ENCODE measurements at places on chromosomes 6 and 20.

DNA sequence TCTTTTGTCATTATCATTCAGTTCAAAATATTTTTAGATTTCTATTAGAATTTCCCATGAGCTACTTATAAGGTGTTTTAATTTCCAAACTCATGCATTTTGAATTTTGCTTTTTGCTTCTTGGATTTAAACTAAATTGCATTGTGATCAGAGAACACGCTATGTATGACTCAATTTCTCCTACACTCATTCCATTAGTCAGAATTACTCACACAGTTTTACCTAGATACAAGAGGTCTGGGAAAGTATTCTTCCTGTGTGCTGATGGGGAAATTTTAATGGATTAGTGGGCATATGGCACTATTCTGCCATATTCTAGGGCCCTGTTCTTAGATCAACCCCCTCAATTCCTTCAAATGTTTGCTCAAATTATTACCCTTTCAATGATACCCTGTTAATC, 49.9 kb upstream of the BMP5 start:
- no peak for DNase-seq

- DNase-seq = no peak
These were observed 38.4 kb upstream of the TBXT start for GRCh38 chr6:166206066-166206465.

DNA sequence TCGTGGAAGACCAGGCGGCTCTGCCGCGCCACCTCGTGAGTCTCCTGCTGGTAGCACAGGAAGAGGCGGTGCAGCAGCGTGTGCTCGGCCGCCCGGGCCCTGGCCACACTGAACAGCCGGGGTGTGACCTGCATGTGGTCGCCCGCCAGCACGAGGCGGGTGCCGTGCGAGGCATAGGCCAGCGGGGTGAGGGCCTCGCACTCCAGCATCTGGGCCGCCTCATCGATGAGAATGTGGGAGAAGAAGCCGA, 7.0 kb downstream of the HELZ2 start:
- no peak for DNase-seq

DNA sequence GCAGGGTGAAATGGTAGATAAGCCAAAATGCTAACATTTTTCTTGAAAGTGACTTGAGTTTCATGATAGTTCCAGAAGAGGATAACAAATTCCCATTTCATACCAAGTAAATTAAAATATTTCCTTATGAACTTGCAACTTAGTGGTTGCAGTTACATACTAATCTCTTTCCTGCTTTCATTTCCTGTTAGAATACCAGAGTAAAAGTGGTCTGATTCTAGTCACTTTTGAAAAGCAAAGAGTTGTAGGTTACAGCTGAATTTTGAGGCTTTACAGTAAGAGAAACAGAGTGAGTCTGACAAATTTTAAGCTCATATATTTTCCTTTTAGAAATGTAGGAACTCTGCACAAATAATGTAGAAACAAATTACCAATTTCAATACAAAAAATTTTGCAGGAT, 117.4 kb downstream of the ZFAND3 start:
- DNase-seq = no peak

- DNase-seq = no peak
These were observed 144.5 kb upstream of the FLRT3 start for GRCh38 chr20:14481863-14482262.

- no peak for DNase-seq
These were observed 798.9 kb downstream of the EYS start for GRCh38 chr6:64908104-64908503.

DNA sequence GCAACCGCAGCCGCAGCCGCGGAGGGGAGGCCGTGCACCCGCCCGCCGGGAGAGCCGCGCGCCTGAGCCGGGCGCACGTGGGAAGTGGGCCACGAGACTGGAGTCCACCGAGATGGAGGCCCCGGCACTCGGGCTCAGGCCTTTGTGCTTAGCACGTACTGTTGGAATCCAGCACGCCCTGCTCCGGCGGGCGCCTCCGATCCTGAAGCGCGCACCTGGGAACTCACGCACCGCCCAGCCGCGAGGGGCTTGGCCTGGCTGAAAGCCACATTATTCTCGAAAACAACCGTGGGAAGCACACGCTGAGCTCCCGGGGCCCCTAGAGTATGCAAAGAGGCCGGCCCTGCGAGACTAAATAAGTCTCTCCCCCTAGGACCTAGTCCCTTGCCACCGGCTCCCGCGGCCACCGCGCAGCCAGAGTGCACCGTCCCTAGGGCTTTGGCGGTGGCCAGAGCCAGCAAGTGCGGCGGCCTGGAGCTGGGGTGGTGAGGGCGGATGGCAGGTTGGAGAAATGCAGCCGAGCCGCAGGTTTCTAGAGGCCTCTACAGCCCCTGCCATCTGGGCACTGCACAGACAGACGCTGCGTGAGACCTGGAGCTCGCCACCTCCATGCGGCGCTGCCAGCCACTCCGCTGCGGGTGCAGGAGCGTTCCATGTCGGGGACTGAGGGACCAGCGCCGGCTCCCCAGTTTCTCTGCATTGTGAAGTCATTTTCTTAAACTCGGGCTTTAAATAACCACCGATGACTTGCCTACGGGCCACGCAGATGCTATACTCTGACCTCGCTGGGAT, 42.0 kb upstream of the LY86 start:
- DNase-seq = no peak
